T follicular helper cell (primary cell): ENCODE measurements at places on chromosomes 3 and 15.

DNA sequence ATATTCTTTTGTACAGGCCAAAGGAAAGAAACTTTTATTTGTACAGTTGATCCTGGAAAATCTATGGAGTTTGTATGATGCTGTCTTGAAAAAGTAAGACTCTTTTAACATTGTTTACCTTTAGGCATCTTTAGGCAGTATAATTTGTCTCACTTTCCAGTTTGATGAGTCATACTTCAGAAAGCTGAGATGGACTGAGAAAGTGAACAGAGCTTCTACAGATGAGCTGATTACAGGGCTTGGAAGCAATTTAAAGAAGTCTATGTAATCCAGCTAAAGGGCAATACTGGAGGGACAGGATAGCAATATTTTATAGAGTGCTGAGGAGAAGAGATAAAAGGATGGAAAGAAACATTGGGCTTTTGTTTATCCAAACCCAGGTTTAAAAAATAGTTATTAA lies 123.5 kb upstream of the GOLGA6L4 start:
- no peak for DNase-seq

GRCh38 chr15:65130941-65131340 lies 2.7 kb downstream of the PDCD7 start:
- no peak for DNase-seq

DNA sequence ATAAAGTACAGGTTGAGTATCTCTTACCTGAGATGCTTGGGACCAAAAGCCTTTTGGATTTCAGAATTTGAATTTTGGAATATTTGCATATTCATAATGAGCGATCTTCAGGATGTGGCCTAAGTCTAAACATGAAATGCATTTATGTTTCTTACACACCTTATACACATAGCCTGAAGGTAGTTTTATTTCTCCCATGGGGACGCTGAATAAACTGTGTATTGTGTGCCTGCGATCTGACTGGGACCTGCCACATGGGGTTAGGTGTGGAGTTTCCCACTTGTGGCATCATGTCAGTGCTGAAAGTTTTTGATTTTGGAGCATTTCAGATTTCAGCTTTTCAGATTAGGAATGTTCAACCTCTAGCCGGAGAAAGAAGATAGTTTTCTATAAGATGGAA lies 35.5 kb downstream of the UBE2E2 start:
- DNase-seq, result no peak

DNA sequence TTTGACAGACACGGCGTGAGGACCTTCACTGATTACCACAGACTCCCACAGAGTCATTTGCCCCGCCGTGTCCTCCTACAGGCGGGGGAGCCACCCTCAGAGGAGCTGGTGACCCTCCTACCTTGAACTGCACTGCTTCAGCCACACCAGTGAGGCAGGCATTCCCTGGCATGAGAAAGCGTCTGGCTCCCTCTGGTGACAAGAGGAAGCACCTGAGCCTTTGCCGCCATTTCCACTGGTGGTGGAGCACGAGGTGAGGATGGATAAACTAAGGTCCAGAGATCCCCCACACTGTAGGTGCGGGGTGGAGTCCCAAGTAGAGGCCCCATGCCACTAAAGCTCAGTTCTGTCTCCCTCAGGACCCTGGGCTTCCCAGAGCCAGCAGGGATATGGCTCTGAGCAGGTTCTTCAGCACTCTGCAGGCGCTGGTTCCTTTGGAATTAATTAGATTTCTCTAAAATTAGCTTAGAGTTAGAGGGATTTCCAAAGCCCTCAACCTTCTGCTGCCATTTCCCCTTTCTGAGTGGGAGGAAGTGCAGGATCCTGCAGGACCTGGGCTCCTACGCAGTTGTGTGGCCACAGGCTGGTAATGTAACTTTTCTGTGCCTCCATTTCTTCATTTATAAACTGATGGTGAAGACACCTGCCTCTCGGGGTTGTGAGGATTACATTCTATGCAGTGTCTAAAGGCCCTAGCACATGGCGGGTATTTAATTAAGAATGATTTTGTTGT lies 224.0 kb downstream of the SLCO3A1 start:
- DNase-seq, result peak; percentile 28

- no peak for DNase-seq
These were observed 936 bp downstream of the KIF7 start for GRCh38 chr15:89654301-89654761.

GRCh38 chr15:97502038-97502437 lies 458.5 kb upstream of the ARRDC4 start:
- no peak for DNase-seq

DNA sequence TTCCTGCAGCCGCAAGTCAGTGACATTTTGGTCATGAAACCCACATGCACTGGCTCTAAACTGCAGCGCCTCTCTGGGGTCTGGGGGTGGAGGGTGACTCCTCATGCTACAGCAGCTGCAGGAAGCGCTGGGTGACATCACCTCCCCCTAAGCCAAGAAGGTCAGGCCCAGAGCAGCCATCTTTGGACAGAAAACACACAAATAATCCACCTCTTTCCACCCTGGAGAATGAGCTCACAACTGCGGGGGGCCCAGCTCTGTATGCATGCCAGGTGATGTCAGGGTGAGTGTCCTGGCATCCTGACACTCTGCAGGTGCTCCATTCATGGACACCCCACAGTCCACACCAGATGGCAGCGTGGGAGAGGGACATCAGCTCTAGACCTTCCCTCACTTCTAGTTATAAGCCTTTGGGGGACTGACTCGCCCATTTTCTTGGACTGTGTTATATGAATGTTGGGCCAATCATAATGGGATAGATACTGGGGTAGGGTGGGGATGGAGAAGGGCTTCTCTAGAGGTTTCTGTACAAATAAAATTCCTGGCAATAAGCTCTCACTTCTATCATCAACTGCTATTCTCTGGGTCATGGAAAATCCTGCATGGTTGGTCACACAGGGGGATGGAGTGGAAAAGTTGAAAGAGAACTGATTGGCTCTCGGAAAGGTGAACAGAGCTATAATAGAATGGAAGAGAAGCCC lies 70.7 kb upstream of the THBS1 start:
- DNase-seq, result no peak

DNA sequence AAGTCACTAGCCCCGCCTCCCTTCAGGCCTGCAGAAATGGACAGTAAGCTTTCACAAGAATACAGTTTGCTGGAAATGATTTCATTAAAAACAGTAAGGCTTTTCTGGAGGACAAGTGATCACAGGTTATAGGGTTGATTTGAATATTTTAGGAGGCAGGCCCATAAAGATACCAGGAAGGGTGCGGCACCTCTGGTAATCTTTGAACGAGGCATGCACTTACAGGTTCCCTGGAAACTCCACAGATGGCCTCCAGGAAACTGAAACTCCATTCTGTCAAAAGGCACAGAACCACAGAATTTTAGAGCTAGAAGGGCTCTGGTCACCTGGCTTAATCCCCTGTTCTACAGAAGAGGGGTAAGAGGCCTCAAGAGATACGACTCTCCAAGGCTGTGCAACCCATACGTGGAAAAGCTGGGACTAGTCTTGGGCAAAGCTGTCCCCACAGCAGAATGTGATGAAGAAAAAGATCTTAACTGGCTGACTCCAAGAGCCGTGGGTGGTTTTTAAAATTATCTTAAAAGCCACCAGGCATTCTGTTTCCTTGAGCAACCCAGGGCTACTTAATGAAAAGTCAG lies 1.2 kb downstream of the STARD5 start:
- no peak for DNase-seq

DNA sequence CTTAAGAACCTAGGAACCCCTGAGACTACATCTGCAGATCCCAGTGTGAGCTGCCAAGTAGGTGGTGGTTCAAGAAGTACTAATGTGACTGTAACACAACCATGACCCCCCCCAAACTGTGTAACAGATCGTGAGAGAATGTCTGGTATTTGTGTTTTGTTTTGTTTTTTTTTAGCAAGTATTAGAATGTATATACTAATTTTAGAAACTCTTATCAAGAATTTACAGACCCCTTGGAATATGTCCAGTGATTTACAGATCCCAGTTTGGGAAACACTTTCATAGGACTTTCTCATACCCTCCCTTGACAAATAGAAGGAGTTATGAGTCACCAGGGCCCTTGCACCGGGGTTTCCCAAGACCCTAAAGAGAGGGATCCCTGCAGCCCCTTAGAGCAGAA lies 79.8 kb downstream of the SEMA5B start:
- DNase-seq, result no peak

DNA sequence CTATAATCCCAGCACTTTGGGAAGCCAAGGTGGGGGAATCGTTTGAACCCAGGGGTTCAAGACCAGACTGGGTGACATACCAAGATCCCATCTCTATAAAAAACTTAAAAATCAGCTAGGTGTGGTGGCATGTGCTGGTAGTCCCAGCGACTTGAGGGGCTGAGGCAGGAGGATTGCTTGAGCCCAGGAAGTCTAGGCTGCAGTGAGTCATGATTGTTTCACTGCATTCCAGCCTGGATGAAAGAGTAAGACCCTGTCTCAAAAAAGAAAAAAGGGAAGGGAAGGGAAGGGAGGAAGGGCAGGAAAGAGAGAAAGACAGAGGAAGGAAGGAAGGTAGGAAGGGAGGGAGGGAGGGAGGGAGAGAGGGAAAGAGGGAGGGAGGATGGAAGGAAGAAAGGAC lies 133.7 kb upstream of the LRRN1 start:
- DNase-seq, result no peak

DNA sequence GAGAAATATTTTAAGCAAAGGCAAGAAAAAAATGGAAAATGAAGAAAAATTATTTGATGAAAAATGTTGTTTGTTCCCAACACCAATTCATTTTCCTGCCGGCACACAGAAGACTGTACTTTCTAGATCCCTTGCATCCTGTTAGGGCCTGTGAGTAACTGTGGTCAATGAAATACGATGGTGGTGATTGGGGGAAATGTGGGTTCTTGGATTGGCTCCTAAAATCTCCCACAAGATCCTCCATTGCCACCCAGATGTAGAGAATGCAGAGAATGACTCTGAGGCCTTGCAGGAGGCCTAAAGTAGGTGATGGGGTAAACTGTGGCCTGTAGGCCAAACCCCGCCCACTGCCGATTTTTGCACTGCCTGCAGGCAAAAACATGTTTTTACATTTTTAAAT lies 46.3 kb upstream of the C3orf70 start:
- DNase-seq, result no peak

DNA sequence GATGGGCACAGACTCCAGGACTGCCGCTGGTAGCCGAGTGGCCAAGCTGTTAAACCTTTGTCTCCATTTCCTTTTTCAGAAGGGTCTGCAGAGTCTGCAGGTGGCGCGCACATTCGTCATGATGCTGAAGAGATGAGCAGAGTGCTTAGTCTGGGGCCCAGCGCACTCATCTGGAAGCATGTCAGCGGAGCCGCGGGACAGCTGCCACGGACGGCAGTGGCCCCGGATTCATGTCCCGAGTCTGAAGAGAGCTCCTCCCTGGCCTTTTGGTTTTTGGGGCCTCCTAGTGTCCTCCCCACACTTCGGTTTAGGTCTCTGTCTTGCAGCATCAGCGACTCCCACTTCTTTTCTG lies 42.6 kb downstream of the KLHL25 start:
- no peak for DNase-seq

DNA sequence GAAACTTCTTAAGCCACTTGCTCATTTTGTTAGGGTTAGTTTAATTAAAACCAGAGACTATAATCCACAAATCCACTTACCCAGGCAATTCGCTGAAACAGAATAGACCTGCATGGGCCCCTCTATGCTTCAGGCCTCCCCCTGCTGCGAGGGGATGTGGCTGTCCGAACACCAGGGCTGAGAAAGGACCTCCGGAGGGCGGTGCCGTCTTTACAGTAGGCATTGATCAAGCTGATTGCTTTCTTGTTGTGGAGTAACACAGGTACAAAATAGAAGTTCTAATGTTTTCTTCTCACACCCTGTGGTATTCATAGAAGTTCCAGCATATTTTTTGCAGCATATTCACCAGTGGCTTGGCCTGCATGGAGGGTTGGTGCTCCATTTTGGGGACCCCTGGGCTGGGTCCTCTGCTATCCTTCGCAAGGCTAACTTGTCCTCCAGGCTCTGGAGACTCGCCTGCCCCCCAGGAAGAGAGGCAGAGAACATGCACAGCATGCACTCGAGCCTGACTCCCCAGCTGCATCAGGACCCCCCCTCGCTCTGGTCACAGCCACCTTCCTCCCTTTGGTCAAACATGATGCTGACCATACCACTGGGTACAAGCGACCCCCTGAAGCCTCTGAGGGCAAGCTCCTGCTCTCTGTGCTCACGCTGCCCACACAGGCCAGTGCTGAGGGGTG lies 55.3 kb downstream of the TPRA1 start:
- DNase-seq, result no peak

GRCh38 chr15:70902107-70902506 lies 9.5 kb downstream of the LRRC49 start:
- no peak for DNase-seq

GRCh38 chr3:157135671-157136396 lies 24.1 kb downstream of the CCNL1 start:
- no peak for DNase-seq

- no peak for DNase-seq
These were observed 336.6 kb downstream of the FEZF2 start for GRCh38 chr3:62036726-62037125.

DNA sequence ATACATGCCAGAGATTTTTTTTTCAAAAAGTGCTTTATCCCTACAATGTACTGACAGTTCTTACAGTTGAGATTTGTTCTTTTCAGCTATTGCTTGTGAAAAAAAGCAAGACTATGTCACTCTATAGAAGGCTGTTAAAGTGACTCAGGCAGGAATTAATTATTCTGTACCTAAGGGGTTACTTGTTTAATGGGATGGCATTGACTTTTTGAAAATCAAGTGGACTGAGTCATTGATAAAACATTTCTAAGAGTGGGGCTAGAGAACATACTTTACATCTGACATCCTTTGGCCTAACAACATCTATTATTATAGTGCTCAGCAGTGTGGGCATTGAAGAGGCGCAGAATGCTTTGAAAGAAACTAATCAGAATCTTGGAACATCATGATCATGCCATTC lies 34.3 kb downstream of the INTS14 start:
- no peak for DNase-seq

DNA sequence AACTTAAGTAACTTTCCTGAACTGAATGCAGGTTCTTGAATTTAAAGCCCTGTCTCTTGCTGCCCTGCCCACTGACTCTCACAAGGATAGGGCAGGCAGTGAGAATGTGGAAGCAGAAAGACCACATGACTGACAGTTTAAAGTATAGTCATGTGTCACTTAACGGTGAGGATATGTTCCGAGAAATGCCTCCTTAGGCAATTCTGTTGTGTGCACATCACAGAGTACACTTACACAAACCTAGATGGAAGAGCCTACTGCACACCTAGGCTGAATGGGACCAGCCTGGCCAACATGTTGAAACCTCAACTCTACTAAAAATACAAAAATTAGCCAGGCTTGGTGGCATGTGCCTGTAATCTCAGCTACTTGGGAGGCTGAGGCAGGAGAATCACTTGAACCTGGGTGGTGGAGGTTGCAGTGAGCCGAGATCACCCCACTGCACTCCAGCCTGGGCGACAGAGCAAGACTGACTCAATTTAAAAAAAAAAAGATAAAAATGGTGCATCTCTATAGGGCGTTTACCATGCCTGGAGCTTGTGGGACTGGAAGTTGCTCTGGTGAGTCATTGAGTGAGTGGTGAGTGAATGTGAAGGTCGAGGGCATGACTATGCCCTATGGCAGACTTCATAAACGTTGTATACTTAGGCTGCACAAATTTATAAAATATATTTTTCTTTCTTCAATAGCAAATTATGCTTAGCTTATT lies 18.9 kb upstream of the COPG1 start:
- no peak for DNase-seq

- no peak for DNase-seq
These were observed 8.2 kb downstream of the MAP2K1 start for GRCh38 chr15:66394915-66395314.
